ENCODE measurements at places on chromosomes 3 and 15. TPM values are rescaled to one million over a fixed set of nuclear protein-coding genes. Genes with fewer than 3 reads are reported as not detected.

The LHFPL4 gene
- 0.25 TPM for polyA plus RNA-seq

The SUSD5 gene
- 2.0 TPM for polyA plus RNA-seq

DNA sequence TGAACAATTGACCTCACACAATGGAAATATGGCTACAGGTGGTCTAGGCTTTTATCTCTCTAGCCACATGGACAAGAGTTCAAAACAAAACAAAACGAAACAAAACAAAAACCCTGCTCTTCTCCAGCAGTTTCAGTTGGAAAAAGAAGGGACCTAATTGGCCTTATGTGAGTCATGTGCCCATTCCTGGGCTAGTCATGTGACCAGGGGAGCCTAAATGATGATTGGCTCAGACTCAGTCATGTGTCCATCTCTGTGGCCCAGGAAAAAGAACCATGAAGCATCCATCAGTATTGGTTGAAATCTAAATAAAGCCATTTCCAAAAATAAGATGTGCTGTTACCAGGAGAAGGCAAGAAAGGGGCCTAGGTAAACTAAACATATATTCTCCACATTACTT is 96.8 kb downstream of the ANXA2 start:
- no peaks in the 10 kb centered on the region for H3K4me1 ChIP-seq
- no peak overlapping the region for H3K4me3 ChIP-seq
- no peak for DNase-seq
- no peaks in the 10 kb centered on the region for H3K36me3 ChIP-seq
- no peak overlapping the region for H3K27ac ChIP-seq

The ZPLD1 gene
- not detected for polyA plus RNA-seq

The SPSB4 gene
- 0.27 TPM for polyA plus RNA-seq

DNA sequence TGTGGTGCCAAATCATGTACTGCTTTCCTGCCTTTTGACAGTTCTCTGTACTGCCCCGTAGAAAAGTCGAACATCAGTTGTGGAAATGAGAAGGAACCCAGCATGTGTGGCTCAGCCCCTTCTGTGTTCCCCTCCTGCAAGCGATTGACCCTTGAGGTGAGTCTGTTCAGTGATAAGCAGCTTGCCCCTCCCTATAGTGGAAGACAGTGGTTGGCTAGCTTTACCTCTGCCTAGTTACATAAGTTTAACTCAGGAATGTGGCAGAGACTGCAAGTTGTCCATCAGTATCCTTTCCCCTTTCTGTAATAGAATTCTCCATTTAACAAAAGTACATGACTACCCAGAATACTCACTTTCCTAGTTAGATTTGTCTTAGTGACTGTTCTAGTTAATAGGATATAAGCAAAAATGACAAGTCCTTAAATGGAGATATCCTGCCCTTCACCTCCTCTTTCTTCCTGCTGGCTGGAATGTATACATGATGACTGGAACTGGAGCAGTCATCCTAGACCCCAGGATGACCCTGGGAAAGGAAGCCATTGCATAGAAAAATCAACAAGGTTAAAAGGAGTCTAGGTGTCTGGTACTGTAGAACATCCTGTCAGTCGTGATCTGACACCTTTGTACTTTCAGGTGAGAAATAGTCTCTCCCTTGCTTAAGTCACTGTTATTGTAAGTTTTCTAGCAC is 10.6 kb downstream of the SETMAR start:
- H3K27ac ChIP-seq, result no peak overlapping the region
- no peak for DNase-seq
- no peaks in the 10 kb centered on the region for H3K4me1 ChIP-seq
- peaks cover 7% of the 10 kb centered on the region for H3K36me3 ChIP-seq
- no peaks in the 10 kb centered on the region for H3K27me3 ChIP-seq

DNA sequence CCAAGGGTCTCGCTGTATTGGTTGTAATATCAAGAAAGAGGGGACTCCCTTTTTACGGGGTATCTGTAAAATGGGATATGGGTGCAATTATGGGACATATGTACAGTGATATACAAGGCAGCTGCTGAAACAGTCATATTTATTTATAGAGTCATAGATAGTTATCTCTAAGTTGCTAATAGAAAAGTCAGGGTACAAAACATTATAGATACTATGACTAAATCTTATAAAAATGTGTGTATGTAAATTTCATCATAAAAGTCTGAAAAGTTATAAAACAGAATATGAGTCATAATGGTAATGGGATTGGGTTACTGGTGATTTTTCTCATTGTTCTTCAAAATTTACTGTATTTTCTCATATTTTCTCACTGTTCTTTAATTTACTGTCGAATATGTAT is 344.9 kb upstream of the SLCO3A1 start:
- DNase-seq, result no peak
- no peaks in the 10 kb centered on the region for H3K4me1 ChIP-seq
- no peak overlapping the region for H3K27ac ChIP-seq
- H3K36me3 ChIP-seq, result no peaks in the 10 kb centered on the region
